Omental fat pad (tissue), 4 donors: ENCODE measurements at places on chromosomes 12 and 14.

DNA sequence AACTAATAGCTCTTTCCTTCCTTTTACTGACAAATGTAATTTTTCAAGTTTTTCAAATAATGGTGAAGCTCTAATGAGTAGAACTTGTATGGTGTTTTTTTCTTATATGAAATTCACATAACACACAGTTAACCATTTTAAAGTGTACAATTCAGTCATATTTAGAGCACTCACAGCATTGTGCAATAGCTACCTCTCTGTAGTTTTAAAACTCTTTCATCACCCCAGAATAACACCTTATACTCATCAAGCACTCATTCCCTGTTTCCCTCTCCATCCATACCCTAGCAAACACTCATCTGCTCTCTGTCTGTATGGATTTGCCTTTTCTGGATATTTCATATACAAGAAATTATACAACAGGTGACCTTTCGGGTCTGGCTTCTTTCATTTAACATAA lies 207.9 kb upstream of the SLC38A2 start:
- DNase-seq, result no peak

GRCh38 chr12:111664499-111664898 lies 21.3 kb downstream of the BRAP start:
- no peak for DNase-seq

- DNase-seq, result no peak
Observed at GRCh38 chr14:91477388-91477787, 32.7 kb downstream of the PPP4R3A start.

DNA sequence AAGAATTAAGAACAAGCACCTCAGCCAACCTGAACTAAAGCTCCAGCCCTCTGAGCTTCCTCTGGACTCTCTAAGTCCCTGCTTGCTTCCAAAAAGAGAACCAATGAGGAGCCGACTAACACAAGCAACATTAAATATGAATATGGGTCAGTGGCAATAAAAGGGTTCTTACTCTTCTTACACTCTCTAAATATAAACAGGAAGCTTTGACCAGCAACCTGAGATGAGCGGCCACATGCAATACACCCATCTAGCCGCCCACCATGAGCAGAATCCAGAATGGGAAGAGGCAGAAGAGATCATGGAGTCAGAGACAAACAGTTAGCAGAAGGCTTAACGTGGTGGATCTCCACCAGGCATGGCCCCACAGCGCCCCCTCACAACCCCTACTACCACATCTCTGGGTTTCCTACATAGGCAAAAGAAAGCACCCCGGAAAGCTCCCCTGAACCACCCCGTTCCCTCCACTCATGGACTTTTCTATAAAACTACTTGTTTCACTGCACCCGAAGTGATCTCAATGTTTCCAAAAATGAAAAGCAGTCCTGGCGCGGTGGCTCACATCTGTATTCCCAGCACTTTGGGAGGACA lies 59.4 kb downstream of the TTC7B start:
- no peak for DNase-seq

DNA sequence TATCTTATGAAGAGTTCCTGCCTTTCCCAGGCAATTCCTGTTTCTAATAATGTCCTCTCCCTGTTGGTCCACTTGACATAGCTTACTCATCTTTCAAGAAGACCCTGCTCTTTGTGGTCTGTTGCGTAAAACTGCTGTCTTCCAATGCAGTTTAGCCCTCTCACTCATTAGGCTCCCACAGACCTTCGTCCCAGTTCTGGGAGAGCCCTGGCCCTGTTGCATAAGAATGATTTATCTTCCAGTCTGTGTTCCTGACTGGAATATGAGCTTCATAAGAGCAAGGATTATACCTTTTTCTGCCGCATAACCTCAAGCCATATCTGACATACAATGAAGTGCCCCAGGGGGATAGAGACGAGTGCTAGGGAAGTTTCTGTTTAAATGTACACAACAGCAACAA lies 365.9 kb upstream of the NOVA1 start:
- DNase-seq, result no peak

- DNase-seq, result no peak
Observed at GRCh38 chr12:52895726-52896189, 9.1 kb downstream of the KRT8 start.

- no peak for DNase-seq
Observed at GRCh38 chr12:28331130-28331529, 140.9 kb downstream of the CCDC91 start.

GRCh38 chr14:88599761-88600439 lies 37.1 kb downstream of the ZC3H14 start:
- no peak for DNase-seq

- no peak for DNase-seq
Observed at GRCh38 chr14:89540009-89540829, 123.2 kb upstream of the FOXN3 start.

DNA sequence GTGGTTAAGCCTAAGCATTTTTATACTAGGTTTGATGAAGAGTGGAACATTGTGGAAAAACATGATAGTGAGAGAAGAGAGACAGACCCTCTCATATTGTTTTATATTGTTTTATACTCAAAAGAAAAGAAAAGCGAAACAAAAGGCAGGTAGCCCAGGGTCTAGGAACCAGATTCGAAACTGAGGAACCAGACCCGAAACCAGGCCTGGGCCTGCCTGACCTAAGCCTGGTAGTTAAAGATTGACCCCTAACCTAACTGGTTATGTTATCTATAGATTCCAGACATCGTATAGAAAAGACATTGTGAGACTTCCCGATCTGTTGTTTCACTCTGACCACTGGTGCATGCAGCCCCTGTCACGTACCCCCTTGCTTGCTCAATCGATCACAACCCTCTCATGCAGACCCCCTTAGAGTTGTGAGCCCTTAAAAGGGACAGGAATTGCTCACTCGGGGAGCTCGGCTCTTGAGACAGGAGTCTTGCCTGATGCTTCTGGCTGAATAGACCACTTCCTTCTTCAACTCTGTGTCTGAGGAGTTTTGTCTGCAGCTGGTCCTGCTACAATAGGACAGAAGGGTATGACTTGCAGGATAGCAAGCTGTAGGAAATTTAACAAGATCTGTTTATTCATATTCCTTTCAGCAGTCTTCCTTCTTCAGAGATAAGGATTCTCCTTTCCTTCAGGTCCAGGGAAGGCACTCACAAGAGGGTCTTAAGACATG lies 147.1 kb upstream of the PLEKHA5 start:
- DNase-seq, result no peak

GRCh38 chr12:46452061-46452615 lies 79.6 kb upstream of the SLC38A2 start:
- DNase-seq, result no peak
